ENCODE measurements at places on chromosomes 5 and 9.

DNA sequence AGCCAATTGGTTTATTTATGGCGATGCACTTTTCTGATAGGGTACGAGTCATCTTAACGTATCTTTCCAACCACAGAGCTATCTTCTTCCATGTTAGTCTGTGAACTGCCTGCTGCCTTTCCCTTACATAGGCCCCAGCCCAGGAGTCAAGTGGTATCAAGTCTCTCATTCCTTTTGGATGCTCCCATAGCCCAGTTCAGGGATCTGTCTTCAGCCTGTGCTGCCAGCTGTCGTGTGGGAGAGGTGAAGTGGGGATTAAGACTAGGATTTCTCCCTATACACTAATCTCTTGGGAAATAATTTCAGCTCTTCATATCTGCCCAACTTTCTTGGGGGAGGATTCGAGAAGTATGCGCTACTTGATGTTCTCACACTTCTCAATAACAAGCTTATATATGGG, 475.7 kb downstream of the EBF1 start:
- DNase-seq, result no peak

GRCh38 chr5:31819926-31820516, 181.1 kb downstream of the PDZD2 start:
- no peak for DNase-seq

DNA sequence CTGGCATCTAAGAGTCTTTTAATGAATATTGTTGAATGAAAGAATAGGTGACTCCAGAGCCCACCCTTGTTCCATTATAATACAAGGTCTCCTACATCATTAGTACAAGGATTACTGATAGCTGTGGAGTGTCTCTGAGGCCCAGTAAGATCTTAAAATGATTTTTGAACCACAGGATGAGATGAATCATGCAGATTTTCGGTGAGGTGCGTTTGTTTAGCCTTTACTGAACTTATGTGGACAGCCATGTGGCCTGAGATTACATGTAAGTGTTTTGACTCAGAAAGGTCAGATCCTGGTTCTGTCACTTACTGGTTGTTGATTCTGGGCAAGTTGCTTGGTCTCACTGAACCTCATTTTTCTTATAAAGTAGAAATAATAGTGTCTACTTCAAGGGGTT, 21.6 kb downstream of the NFX1 start:
- no peak for DNase-seq

- no peak for DNase-seq
Observed at GRCh38 chr5:75260708-75261107, 24.0 kb upstream of the ANKRD31 start.

GRCh38 chr5:179420476-179420875, 75.2 kb upstream of the ADAMTS2 start:
- no peak for DNase-seq

DNA sequence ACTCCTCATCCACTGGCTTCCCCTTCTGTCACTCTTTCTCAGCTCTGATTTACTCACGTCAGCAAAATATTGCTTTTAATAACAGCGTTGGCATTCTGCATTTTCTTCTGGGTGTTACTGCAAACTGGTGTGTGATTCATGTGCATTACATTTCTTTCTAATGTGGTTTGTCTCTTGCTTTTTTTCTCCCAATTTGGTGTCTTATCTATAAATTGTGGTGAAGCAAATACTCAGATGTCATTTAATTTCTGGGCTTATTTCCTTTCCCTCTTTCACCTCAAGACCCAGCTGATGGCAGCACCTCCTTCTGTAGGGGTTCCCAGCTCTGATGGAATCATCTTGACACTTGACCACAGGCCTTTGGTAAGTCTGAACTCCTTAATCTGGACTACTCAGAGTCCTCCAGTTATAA, 180.7 kb upstream of the ZNF618 start:
- no peak for DNase-seq

GRCh38 chr5:6484446-6484845, 35.8 kb downstream of the UBE2QL1 start:
- no peak for DNase-seq

GRCh38 chr9:19162956-19163355, 35.7 kb upstream of the PLIN2 start:
- no peak for DNase-seq

GRCh38 chr5:14708551-14708950, 44.0 kb downstream of the OTULIN start:
- DNase-seq, result no peak

- no peak for DNase-seq
Observed at GRCh38 chr5:98463676-98464075, 309.8 kb upstream of the RGMB start.

DNA sequence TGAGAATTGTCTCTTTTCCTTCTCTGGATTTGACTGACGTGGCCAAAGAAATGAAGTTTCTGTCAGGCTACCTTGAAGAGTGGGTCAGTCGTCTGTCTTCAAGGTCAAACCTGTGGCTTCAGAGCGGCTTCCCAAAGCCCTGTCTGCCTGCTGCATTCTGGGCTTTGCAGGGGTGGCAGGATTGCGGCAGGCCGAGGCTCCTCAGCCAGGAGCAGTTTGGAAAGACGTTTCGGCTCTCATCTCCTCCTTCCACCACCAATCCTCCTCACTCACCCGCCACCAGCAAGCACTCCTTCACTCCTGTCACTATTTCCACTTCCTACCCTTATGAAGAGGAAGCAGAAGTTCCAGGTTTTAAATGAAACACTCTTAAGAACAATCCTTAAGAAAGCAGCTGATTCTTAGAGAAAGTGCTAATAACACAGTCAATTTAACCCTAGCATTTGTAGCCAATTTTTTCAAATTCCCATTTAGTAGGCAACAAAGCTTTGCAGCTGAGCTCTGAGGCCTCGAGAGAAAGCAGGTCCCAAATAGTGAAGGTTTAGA, 351.7 kb downstream of the ZNF608 start:
- DNase-seq, result no peak

GRCh38 chr5:375336-375920, 53.9 kb downstream of the AHRR start:
- no peak for DNase-seq

DNA sequence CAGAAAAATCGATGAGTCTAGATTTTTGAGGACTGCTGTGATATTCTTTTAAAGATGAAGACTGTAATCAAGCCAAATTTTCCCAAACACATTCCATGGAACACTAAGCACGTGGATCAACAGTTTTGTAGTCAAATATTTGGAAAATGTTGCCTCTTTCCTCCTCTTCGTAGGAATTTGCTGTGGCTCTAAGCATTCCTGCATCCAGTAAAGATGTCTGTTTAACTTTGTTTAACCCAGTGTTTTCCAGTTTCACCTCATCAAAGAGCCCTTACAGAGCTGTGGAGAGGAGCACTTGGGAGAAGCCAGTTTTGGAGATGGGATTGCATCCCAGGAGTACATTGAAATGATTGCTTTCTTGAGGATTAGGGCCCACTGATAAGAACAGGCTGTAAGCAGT, 58.9 kb downstream of the INSYN2B start:
- DNase-seq, result no peak

DNA sequence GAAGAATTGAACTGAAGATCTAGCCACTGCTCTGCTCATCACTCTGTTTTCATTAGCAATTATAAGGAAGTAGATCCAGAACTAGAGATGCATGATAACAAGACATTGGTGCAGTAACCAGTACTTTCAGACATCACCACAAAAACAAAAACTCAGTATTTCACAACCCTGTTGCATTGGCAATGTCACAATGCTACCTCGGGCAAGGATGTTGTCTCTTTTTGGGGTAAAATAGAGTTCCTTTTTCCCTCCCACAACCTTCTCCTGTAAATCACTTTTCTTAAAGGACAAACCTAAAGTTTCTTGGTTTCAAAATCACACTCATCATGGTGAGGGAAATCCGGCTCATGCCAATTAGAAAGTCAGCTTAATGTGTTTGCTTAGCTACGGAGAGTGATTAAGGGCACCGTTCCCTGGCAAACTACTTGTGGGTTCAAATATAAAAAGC, 420.1 kb upstream of the MEF2C start:
- DNase-seq, result no peak

DNA sequence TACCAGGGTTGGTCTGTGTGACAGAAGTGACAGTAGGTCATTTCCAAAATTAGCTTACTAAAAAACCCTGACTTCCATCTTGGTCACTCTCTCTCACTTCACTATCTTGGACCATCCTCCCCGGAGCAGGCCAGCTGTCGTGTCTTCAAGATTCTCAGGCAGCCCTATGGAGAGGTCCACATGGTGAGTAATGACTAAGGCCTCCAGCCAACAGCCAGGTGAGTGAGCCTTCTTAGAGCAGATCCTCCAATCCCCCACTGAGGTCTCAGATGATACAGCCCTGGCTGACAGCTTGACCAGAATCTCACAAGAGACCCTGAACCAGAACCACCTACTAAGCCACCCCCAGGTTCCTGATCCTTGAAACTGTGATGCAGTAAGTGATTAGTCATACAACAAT, 92.0 kb downstream of the DCP2 start:
- no peak for DNase-seq

DNA sequence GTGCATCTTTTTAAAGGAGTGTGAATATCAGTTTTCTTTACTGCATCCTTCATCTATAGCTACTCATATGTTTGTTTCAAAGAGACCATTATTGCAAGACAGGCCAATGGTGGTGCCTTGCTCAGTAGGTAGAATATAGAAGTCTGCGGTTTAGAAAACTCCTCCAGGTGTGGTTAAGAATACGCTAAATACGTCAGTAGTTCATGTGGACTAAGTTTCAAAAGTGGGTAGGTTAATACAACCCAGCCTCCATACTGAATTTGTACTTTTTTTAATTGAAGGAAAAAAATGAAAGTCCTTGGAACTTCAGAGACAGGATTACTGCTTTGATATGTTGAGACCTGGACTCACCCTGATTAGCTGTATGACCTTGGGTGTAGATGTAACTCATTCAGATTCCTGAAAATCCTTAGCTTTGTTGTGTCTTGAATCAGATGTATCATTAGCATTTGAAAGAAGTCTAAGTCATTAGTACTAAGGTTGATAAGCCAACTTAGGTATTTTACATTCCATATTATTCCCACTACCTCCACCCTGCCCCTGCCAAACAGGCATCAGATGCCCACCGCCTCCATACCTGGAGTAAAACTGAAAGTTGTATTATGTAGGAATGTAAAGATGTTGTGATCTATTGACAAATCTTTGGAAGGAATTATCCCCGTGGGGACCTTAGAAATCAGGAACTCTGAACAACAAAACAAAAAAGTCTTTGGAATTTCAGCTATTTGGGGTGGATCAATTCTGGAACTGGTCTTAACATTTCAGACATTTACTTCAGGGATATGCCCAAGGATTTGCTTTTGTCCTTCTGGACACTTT, 6.1 kb downstream of the BASP1 start:
- DNase-seq, result no peak

- DNase-seq, result no peak
Observed at GRCh38 chr5:149168276-149168906, 27.1 kb downstream of the ABLIM3 start.

DNA sequence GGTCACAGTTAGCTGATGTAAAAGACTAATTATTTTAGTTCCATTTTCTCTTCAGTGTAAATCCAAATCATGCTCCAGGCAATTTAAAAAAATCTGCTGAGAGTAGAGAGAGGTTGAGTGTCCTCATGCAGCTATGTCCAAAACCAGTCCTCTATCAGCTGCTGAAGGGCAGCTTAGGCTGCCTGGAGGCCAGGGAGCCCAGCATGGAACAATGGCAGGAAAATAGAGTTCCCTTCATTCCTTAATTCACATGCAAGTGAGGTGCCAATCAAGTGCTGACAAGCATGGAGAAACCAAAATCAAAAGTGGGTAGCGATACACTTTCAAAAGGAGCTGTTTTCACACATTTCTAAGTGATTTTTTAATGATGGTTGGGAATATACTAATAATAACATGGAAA, 78.3 kb upstream of the POU5F2 start:
- no peak for DNase-seq

DNA sequence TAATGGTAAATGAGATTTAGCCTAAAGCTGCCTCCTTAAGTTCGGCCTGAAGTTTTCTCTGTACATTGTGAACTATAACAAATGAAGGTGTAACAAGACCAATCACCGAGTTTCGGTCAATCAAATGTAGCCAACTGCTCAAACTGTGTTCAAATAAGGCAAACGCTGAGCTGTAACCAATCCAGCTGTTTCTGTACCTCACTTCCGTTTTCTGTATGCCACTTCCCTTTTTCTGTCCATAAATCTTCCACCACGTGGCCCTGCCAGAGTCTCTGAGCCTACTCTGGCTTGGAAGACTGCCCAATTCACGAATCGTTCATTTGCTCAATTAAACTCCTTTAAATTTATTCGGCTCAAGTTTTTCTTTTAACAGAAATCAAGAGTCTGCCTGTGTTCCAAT, 193.5 kb upstream of the KLF9 start:
- DNase-seq, result no peak

DNA sequence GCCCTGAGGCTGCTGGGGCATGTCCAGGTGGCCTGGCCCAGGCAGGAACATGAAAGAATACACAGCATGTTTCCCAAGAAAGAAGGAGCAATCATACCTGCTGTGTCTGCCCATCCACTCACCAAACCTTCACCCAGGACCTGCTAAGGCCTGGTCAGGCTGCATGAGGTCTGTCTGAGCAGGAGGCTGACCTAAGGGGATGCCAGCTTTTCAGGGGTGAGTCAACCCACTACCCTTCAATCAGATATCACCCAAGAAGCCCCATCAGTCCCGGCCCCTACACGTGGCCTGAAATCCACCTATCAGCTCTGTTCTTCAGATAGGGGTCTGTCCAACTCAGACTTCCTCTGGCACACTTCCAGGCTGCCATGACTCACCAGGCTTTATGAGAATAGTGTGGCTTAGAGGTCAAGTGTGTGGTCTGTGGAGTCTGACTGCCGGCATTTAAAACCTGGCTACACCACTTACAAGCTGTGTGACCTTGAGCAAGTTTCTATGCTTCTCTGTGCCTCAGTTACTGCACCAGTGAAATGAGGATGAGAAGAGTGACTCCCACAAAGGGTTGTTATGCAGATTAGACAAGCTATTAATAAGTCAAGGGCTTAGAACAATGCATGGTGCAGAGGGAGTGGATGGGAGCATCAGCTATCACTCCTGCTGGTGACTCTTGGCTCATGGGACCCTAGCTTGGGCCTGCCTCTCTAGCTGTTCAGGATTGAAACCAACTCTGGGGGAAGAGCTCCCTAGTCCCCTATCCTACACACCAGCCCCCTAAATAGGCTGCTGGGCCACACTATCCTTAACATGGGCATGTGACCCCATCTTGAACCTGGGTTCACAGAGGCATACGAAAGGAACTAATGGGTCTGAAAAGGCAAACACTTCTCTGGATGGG, 130.3 kb downstream of the PAX5 start:
- peak; percentile 29 for DNase-seq

- no peak for DNase-seq
Observed at GRCh38 chr9:135941288-135941995, 19.7 kb downstream of the UBAC1 start.

Data from NCI-H2029 (cell line).